ENCODE measurements at places on chromosomes 12 and 14. TPM values are rescaled to one million over a fixed set of nuclear protein-coding genes. Genes with fewer than 3 reads are reported as not detected.

PTGER2 gene
- total RNA-seq, result 5.6 TPM

PRKD1 gene
- total RNA-seq, result 18.7 TPM

RNASE3 gene
- total RNA-seq, result not detected

FOXA1 gene
- total RNA-seq, result not detected

CLEC4A gene
- total RNA-seq, result 0.20 TPM

GRIP1 gene
- total RNA-seq, result not detected

ZNF891 gene
- 1.00 TPM for total RNA-seq

SMAGP gene
- 9.7 TPM for total RNA-seq

GMPR2 gene
- 49.8 TPM for total RNA-seq

KLHDC1 gene
- 3.2 TPM for total RNA-seq

KCNC2 gene
- not detected for total RNA-seq

SLC6A13 gene
- not detected for total RNA-seq

KRT7 gene
- 6.3 TPM for total RNA-seq

CLEC1B gene
- total RNA-seq, result not detected

CAPZA3 gene
- not detected for total RNA-seq

REC8 gene
- total RNA-seq, result 1.1 TPM

MYF5 gene
- total RNA-seq, result not detected

RBM23 gene
- total RNA-seq, result 153 TPM

CELA1 gene
- not detected for total RNA-seq

GCN1 gene
- 49.6 TPM for total RNA-seq

LRFN5 gene
- total RNA-seq, result 19.6 TPM

CACNA1C gene
- 8.2 TPM for total RNA-seq

PKP2 gene
- total RNA-seq, result 7.3 TPM

PGAM5 gene
- 17.5 TPM for total RNA-seq

NEUROD4 gene
- not detected for total RNA-seq

TCL1B gene
- not detected for total RNA-seq

CCDC184 gene
- total RNA-seq, result 0.19 TPM

Measured in cardiac ventricle fibroblast (primary cell).